ENCODE measurements at places on chromosomes 3 and 15.

DNA sequence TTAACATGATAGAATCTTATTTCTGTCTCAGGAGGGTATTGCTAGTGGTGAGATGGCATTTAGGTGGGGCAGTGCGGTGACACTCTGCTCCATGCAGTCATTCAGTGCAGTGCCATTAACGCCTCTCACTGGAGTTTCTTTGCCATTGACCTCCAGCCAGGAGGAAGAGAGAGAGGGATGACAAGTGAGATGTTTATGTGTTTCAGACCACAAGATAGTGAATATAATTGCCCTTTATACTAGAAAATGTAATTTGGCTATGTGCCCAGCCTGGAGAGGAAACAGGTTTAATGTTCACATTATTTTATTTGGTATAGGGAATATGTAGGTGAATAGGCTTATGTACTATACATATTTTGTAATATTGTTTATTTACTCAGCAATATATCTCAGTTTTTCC lies 84.5 kb downstream of the ZIC1 start:
- DNase-seq, result no peak

- no peak for DNase-seq
Observed at GRCh38 chr3:111923806-111924205, 55.0 kb upstream of the ABHD10 start.

DNA sequence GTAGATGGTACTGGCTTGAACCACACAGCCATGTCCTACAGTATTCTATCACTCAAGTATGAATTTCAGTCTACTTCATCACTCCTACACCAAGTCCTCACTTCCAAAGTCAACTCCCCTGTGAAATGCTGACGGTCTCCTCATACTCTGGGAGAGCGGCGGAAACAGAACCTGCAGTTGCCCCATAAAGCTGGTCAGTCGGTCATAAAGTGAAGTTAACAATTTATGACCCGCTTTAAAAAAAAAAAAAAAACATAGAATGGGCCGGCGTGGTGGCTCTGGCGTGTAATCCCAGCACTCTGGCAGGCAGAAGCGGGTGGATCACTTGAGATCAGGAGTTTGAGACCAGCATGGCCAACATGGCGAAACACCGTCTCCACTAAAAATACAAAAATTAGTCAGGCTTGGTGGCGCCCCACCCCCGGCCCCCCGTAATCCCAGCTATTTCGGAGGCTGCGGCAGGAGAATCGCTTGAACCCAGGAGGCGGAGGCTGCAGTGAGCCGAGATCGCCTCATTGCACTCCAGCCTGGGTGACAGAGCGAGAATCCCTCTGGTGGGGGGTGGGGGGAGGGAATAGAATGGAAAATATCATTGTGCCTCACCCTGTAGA lies 2.1 kb downstream of the TRANK1 start:
- DNase-seq, result no peak

- no peak for DNase-seq
Observed at GRCh38 chr3:87227835-87228144, 681 bp downstream of the CHMP2B start.

GRCh38 chr15:74378848-74379247 lies 11.4 kb upstream of the CYP11A1 start:
- DNase-seq, result no peak

DNA sequence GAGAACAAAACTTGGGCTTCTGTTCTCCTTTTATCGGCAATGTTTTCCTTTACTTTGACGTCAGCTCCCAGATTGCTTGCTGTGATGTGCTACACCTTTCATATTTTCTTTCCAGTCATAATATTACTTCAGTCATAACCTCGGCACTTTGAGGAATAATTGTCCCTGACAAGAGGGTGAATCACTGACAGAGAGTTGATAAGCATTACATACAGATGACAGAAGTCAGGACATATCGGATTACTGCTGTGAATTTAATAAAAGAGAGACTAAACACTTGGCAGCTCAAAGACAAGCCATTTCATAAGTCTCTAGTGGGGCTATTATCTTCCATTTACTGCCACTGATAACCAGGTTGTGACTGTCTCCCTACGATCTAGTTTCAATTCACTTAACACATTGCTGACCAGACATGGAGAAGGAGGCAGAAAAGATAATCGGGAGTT lies 362.1 kb upstream of the ARRDC4 start:
- DNase-seq, result no peak

GRCh38 chr3:14531856-14532395 lies 8.2 kb downstream of the GRIP2 start:
- DNase-seq, result no peak

DNA sequence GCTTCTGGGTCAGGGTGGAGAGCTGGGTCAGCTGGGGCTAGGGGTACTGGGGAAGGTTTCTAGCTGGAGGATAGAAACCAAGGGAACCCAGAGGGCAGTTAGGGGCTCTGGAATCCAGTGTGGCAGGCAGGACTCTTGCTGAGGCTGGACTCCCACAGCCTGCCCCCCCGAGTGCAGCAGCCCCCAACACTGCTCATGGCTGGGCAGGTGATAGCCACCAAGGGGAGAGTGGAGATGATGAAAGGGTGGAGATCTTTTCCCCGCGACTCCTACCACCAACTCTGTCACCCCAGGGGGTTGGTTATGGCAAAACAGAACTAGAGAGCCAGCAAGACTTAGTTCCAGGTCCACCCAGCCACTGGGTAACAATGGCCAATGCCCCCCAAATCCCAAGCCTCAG lies 16.9 kb upstream of the LINGO1 start:
- DNase-seq, result no peak

- no peak for DNase-seq
Observed at GRCh38 chr3:133469140-133469731, 69.4 kb downstream of the BFSP2 start.

DNA sequence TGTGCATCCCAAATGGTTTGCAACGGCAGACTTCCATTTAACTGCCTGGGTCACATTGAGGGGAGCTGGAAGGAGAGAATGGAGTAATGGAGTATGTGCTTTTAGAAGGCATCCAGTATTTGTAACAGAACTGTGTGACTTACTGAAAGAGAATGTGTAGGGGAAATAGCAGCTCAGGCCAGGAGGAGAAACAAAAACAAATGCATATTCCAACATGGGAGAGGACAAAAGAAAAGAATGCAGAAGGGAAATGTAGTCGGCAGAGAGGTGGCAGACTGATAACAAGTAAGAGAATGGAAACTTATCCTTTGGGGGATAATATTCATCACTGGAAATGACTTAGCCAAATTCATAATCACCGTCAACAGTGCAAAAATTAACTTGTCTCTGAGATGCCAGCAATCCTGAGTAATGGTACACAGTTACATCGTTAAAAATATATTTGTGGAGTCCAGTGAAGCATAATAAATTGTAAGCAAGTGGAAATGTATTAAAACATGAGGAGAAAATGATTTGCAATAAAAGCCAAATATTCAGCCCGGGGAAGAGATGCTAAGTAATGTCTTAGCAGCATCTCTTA lies 294.9 kb upstream of the SGO1 start:
- no peak for DNase-seq

DNA sequence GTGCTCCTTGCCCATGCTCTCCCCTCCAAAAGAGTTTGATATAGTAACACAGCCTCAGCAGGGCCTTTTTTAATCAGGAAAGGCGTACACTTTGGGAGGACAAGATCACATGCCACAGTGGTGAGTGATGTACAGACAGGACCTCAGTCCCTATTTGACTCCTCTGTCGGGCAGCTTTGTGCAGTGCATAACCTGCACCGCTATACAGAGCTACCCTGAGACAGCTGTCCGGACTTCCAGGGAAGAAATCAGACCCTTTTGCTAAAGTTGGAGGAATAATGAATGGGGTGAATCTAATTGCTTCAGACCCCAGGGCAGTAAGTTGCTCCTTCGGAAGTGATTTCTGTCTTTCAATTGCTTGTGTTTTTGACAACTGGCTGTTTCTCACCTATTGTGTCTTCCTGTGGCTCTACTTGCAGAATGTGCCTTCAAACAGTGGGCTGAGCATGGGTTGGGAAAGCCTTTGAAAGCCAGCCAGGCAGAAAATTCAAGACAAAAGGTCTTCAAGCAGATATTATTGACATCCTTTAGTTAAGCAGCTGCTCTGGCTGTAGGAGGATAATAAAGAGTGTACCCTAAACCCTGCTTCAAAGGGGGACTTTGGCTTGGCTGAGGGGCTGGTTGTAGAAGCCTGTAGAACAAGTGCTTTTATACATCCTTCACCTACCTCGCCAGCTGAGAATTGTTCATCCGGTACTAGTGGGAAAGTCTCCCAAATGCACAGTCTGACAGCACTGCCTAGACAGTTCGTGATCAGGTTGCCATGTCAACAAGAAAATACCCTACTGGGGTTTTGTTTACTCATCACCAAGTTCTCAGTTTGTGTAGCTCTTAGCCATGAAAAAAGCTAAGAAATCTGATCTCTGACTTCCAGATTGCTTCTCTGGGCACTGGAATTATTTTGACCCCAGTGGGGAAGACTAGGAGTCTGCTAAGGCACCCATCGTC lies 35.1 kb downstream of the SNTN start:
- no peak for DNase-seq

DNA sequence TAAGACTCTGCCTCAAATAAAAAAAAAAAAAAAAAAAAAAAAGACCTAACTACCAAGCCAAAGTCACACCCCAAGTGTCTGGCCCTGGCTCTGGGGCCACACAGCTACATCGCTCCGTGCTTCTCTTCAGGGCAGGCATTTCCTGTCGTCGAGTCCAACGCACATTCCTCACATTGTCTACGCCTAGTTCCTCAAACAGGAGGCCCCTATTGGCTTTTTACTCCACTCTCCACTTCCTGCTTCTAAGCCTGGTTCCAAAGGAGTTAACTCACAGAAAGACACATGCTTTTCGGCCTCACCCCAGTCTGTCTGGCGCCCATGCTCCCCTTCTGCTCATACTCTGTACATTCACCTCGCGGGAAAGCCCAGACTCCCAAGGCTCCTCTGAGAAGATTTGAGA lies 28.8 kb downstream of the KNG1 start:
- DNase-seq, result peak; percentile 4

DNA sequence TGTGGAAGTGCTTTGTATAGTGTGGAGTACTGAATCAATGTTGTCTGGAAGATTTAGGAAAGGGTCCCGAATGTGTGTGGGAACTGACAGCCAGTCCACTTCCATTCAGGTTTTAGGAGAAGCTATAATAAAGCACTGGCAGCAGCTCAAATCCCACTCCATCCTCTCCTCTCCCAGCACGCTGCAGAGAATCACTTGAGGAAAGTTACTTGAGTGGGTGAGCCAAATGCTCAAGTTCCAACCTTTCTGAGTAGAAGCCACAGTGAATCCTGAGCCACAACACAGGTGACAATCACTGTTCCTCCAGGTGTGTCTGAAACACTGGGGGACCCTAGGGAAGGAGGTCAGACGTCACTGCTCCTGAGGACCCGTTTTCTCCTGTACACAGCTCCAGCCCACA lies 106.5 kb downstream of the TIGIT start:
- DNase-seq, result no peak

DNA sequence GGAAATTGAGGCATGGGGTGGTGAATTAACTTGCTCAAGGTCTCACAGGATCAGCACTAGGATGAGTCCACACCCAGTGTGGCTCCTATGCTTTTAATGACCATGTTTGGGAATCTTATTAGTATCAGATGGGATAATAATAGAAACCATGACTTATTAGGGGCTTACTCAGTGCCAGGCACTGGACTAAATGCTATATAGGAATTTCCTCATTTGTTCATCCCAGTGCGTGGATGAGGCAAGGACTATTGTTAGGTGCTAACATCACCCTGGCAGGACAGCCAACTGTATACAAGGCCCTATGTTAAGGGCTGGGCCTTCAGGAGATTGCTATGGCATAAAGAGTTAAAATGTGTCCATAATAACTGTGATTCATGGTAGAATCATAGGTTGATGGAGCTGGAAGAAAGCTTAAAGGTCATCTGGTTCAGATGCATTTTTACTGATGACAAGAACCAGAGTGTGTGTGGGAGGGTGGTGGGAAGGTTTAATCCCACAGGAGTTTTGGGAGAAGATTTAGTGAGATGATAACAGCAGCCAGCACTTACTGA lies 4.7 kb upstream of the FEM1B start:
- DNase-seq, result no peak

DNA sequence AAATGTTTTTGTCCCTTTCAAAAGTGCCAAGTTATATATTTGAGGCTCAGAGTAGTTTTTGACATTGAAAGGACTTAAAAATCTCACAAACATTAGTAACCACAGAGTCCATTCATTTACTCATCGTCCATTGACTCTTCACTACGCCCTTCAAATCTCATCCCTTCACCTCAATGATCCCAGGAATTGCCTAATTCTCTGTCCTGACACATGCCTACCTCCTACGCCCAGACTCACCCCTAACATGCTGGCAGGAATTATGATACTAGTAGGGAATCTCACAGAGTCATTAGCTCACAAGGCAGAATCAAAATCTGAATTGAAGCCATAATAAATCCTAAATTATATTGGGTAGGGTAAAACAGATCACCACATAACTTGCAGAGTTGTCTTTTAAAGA lies 410.1 kb downstream of the RAP2B start:
- DNase-seq, result no peak

- no peak for DNase-seq
Observed at GRCh38 chr3:108661699-108662098, 72.2 kb downstream of the DZIP3 start.

DNA sequence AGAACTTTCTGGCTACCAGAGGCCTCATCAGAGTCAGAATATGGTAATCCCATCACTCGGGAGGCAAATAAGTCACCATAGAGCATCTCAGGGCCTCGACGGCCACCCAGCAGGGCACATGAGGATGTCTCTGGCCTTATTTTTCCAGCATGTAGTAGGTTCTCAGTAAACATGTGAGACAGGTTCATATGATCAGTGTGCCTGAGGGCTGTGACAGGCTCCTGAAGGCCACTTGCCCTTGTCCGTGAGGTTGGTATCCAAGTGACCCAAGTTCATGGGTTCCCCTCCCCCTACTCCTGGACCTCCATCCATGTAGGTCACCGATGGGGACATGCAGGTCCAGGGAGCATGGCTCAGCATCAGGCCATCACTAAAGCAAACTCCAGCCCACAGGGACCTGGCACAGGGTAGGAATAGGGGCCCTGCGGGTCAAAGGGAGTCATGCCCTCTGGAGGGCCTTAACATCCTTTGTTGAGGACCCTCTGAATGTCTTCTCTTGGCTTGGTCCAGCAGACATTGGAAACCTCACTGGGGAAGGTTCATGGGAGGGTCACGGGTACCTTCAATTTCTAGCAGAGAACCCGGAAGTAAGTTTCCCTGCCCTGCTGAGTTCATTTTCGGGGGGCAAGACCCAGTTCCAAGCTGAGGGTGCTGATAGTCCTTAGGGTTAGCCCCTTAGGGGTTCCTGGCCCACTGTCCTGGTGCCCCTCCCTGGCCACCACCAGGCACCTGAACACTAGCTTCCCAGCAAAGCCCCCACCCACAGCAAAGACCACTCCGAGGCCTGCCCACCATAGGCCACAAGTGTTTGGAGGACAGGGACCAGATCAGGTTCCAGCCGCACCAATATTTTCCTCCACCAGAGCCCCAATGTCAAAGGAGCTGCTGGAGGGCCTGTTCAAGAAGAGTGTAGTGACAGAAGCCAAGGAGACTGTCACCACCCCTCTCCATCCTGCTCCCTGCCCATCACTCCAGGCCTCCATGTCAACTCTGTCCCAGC lies 61.1 kb downstream of the ZNF445 start:
- DNase-seq, result no peak

DNA sequence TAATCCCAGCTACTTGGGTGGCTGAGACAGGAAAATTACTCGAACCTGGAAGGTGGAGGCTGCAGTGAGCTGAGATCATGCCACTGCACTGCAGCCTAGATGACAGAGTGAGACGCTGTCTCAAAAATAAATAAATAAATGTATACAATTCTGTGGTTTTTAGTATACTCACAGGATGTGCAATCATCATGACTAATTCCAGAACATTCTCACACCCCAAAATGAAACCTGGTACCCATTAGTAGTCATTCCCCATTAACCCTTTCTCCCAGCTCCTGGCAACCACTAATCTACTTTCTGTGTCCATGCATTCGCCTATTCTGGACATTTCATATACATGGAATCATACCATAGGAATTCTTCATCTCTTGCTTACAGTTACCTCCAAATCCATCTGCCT lies 44.5 kb downstream of the LRRFIP2 start:
- DNase-seq, result no peak

Data from GM12864 (cell line).